ENCODE measurements at places on chromosomes 1 and 21. TPM values are rescaled to one million over a fixed set of nuclear protein-coding genes. Genes with fewer than 3 reads are reported as not detected.
A peak's percentile ranks its signal among the peaks of the same experiment; 100 is the strongest.

CACNA1S gene
- total RNA-seq: not detected

DNA sequence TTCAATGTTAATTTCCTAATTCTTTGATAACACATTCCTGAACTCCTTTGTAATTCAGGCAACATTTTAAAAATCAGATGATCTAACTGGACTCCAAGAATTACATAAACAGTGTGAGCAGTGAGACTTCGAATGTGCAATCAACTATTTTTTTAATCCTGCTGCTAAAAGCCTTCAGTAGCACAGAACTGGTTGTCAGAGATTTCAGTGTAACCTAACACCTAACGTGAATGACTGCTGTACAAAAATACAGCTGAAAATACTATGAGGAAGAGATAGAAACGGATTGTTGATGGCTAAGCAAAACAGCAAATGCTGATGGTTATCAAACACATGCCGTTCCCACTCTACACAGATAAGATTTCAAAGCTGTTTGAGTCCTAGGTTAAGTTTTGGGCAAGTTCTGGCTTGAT, 46.1 kb downstream of the APP start:
- no peak overlapping the region for H3K4me3 ChIP-seq
- peaks cover 44% of the 10 kb centered on the region for H3K4me1 ChIP-seq
- no peaks in the 10 kb centered on the region for H3K36me3 ChIP-seq
- DNase-seq: peak; percentile 14
- no peaks in the 10 kb centered on the region for H3K27me3 ChIP-seq

AZIN2 gene
- 1.8 TPM for total RNA-seq

DNA sequence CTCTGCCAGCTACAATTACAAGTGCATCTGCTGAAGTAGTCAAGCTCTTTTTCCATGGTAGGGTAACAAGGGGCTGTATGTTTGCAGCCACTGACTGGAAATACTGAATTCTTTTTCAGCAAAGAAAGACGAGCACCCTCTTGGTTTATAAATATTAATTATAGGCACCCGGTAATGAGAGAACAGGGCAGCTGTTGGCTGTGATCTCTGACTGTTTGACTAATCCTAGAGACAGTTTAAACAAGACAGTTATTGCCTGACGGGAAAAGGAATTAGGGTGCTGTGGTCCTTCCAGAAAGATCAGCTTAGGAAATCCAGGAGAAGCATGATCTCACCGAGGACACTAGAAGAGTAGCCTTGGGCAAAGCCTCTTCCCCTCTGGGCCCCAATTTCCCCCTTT, 183.7 kb upstream of the ZC3H12A start:
- no peaks in the 10 kb centered on the region for H3K4me1 ChIP-seq
- H3K36me3 ChIP-seq: no peaks in the 10 kb centered on the region
- no peak for DNase-seq
- no peak overlapping the region for H3K4me3 ChIP-seq

- H3K4me3 ChIP-seq: no peak overlapping the region
- no peaks in the 10 kb centered on the region for H3K27me3 ChIP-seq
Measured at GRCh38 chr1:66298464-66298863, 235.5 kb upstream of the SGIP1 start.

DNA sequence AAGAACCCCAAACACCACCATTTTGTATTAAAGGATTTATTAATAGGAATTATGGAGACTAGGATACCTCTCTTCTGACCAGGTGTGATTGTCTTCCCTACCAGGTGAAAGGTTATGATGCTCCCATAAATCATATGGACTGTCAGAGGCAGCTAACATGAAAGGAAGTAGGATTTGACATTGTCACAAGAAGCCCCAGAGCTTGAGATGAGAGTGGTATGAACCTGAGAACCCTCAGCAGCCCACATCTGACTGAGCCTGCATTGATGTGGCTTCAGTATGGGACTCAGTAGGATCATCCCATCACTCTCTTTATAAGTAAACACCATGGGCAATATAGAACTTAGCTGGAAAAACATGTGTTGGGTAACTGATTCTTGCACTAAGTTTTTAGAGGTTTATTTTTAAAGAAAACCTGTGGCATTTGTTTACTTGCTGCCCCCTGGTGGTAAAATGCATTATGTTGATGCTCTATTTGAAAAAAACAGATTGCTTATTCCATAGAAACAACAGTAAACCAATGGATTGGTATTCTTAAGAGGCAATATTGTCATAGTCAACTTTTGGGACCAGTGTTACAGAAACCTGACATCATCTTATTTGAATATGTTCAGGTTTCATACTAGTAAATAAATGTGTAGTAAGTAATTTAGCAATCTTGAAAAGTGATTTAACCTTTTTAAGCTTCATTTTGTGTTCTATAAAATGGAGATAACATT, 16.6 kb upstream of the CACYBP start:
- H3K36me3 ChIP-seq: no peaks in the 10 kb centered on the region
- DNase-seq: peak; percentile 69
- no peaks in the 10 kb centered on the region for H3K4me1 ChIP-seq
- H3K4me3 ChIP-seq: no peak overlapping the region
- no peaks in the 10 kb centered on the region for H3K27me3 ChIP-seq

DNA sequence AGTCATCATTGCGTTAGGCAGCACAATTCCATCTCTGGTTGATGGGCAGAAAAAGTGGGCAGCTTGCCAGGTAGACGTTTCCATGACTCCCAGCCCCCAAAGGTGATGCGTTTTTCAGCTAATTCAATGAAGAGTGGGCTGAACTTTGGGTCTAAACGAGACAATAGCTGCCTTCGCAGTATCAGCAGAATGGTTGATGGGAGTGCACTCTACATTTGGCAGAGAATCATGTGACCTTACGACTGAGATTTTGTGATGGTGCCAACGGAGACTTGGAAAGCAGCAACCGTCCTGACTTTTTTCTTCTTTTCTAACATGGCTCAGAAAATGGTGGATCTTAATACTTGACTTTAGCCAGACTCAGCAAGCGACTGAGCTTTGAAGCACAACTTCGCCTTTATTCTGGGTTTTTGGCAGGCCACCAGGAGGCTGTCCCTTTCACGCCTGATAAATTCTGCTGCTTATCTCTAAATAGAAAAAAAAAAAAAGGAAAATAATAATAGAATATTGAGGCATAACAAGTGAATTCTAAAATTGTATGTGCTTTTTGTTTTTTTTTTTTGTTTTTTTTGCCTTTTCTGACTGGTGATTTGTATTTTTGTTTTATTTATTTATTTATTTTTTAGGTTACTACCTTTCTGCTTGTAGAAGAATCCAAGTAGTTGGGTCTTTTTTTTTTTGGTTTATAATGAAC, 804.8 kb downstream of the USP25 start:
- H3K4me3 ChIP-seq: no peak overlapping the region
- no peaks in the 10 kb centered on the region for H3K36me3 ChIP-seq
- H3K4me1 ChIP-seq: peaks cover 5% of the 10 kb centered on the region
- H3K27ac ChIP-seq: peak overlapping the region; percentile 27
- H3K27me3 ChIP-seq: no peaks in the 10 kb centered on the region

DNA sequence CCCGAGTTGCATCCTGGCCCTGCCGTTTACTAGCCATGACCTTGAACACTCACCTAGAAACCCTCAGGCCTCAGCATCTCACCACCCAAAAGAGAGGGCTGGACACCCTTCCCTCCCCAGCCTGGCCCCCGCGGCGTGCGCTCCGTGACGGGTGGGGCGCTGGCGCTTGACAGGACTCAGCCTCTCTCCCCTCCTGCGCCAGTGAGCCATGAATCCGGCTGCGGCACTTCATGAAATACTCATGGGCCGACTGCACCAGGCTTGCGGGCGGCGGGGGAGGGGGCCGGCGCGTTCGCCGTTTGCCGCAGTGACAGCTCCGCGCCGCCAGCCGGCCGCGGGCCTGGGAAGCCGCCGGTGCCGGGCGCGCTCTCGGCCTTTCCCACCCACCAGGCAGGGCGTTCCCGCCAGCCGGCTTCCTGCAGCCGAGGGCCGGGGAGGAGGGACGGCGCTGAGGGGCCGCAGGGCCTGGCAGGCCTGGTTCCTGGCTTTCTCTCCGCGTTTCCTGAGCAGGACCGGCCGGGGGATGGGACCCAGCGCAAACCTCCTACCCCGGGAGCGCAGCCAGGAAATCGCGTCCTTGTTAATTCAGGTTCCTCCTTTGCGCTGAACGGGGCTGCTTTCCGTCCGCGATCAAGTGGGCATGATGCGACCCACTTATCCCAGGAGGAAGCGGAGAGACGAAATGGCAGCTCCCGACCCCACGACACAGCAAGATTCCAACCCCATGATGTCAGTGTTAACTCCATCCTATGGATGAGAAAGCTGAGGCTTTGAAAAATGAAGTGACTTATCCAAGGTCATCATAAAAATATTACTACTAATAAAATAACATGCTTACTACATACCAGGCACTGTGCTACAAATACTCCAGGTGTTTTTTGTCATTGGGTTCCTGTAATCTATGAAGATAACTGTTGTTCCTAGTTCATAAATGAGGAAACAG, 9.1 kb upstream of the LUZP1 start:
- H3K27me3 ChIP-seq: no peaks in the 10 kb centered on the region
- H3K4me3 ChIP-seq: peak overlapping the region; percentile 14
- H3K27ac ChIP-seq: peak overlapping the region; percentile 69
- no peaks in the 10 kb centered on the region for H3K4me1 ChIP-seq
- peak; percentile 89 for DNase-seq

LCE2B gene
- total RNA-seq: not detected

DNA sequence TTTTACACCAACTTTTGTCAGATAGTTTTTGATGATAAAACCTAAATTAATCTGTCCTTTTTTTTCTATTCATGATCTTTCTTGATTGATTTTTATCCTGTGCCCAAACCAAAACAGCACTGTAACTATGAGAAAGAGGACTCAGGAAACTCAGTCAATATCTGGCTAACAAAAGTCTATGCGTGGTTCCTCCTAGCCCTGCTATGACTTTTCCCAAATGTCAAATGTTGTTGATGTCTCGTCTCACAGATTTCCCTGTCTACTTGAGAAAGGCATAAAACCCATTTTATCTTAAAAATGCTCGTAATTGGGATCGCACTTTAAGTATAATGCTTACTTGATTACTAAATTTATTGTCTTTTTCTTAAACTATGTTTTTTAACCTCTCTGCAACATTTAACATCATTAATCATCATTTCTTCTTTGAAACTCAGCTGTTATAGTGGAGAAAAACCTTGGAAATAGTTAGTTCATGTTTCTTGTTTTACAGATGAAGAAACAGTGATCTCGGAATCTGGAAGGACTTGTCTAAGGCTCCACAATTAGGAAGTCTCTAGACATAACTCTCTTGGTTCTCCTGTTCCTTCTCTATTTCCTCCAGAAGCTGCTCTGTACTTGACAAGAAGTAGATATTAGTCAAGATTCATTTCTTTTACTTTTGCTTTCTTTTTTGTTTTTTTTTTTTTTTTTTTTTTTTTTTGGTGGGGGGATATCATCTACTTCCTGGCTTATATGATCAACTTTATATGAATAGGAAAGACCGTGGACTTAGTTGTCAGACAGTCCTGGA, 26.2 kb upstream of the PTPRC start:
- no peak overlapping the region for H3K27ac ChIP-seq
- no peaks in the 10 kb centered on the region for H3K4me1 ChIP-seq
- no peak for DNase-seq
- H3K27me3 ChIP-seq: no peaks in the 10 kb centered on the region
- H3K4me3 ChIP-seq: no peak overlapping the region

GRCh38 chr1:26079960-26080814, 12.8 kb upstream of the TRIM63 start:
- H3K27ac ChIP-seq: peak overlapping the region; percentile 91
- H3K27me3 ChIP-seq: no peaks in the 10 kb centered on the region
- H3K4me3 ChIP-seq: no peak overlapping the region
- peaks cover 31% of the 10 kb centered on the region for H3K4me1 ChIP-seq

DNA sequence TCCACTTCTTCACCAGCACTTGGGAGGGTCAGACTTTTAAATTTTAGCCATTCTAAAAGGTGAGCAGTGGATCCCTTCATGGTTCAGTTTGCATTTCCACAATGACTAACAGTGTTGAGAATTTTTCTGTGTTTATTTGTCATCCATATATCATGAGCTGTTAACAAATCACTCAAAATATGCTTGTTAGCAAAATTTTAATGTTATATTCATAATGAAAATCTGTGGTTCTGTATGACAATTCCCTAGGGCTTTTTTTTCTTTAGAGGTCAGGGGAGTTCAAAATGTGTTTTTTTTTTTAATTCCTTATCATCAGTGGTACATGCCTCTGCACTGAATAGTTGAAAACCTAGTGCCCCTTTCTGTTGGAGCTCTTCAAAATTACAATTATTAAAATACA, 682.2 kb upstream of the ADGRL2 start:
- DNase-seq: no peak
- H3K27ac ChIP-seq: no peak overlapping the region
- H3K27me3 ChIP-seq: no peaks in the 10 kb centered on the region
- no peaks in the 10 kb centered on the region for H3K4me1 ChIP-seq
- no peaks in the 10 kb centered on the region for H3K36me3 ChIP-seq

SELENBP1 gene
- 49.1 TPM for total RNA-seq

DNA sequence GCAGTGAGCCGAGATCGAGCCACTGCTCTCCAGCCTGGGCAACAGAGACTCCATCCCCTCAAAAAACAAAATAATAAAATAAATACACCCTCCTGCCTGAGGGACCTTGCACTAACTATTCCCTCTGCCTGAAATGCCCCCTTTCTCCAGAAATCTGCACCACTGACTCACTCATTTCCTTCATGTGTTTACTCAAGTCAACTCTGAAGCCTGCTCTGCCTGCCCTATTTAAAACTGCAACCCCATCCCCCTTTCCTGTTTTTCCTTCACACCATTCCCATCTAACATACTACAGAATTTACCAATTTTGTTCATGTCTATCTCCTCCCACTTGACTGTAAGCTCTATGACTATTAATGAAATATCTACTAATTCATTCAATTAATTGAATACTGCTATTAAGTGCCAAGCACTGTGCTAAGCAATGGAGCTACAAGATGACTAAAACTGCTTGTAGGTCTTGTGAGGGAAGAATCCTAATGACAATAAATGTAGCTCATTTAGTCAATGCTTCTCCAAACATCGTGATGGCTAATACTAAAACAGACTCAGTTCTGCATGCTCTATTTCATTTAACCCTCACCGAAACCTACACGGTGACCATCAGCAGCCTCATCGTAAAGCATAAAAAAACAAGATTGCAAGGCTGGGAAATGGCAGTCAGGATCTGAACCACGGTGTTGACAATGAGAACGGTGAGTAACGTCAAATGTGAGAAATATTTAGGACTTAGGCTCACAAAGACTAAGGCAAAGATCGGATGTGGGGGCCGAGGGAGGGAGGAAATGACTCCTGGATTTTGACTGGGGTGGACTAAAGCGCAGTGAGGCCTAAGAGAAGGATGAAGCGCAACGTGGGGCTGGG, 749 bp upstream of the TMEM39B start:
- H3K27me3 ChIP-seq: no peaks in the 10 kb centered on the region
- H3K4me3 ChIP-seq: peak overlapping the region; percentile 50
- H3K4me1 ChIP-seq: peaks cover 4% of the 10 kb centered on the region
- H3K27ac ChIP-seq: peak overlapping the region; percentile 87
- no peaks in the 10 kb centered on the region for H3K36me3 ChIP-seq

SNX7 gene
- total RNA-seq: 76.1 TPM

- no peak for DNase-seq
- H3K27me3 ChIP-seq: no peaks in the 10 kb centered on the region
- H3K4me3 ChIP-seq: no peak overlapping the region
- H3K4me1 ChIP-seq: no peaks in the 10 kb centered on the region
- H3K36me3 ChIP-seq: no peaks in the 10 kb centered on the region
Measured at GRCh38 chr1:186142159-186142558, 232.9 kb downstream of the TPR start.

- H3K36me3 ChIP-seq: no peaks in the 10 kb centered on the region
- no peak overlapping the region for H3K27ac ChIP-seq
- no peak for DNase-seq
- H3K4me1 ChIP-seq: no peaks in the 10 kb centered on the region
- H3K4me3 ChIP-seq: no peak overlapping the region
Measured at GRCh38 chr1:210213335-210213734, 19.3 kb upstream of the SERTAD4 start.

- H3K4me3 ChIP-seq: no peak overlapping the region
- H3K27ac ChIP-seq: no peak overlapping the region
- no peaks in the 10 kb centered on the region for H3K27me3 ChIP-seq
- no peak for DNase-seq
- H3K36me3 ChIP-seq: no peaks in the 10 kb centered on the region
Measured at GRCh38 chr1:5856246-5856815, 135.9 kb downstream of the NPHP4 start.

Measured in hepatocyte (in vitro differentiated cells).